ENCODE measurements at places on chromosomes 13 and 19.

DNA sequence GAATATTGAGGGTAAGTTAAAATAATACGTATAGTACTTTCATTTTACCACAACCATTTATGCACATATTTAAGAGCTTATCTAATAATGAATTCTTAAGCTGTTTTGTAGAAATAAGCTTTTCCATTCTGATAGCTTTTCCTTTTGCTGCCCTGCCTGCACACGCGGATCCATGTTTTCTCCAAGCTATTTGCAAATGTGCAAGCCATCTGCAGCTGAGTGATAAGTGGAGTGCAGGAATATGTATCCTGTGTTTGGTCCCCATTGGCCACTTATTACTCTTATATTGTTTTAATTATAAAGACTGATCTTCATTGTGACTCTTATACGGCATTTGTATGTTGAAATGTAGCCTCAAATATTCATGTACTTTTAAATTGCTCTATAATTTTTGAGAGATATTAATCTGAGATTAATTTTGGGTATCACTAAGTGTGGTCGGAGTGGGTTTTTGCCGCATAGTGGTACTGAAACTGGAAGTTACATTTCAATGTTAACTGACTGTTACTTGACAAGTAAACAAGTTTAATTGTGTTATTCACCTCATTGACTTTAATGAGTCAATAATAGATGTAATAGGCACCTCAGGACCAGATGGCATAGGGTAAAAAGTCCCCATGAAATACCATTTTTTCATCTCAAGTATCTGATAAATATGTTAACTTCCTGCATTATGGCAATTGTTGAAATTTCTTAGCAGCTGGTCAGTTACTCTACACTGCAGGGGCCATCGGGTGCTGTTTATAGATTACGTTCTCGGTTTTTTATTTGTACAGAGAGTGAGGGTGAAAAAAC lies 1567.4 kb downstream of the EFNB2 start:
- no peak for DNase-seq

DNA sequence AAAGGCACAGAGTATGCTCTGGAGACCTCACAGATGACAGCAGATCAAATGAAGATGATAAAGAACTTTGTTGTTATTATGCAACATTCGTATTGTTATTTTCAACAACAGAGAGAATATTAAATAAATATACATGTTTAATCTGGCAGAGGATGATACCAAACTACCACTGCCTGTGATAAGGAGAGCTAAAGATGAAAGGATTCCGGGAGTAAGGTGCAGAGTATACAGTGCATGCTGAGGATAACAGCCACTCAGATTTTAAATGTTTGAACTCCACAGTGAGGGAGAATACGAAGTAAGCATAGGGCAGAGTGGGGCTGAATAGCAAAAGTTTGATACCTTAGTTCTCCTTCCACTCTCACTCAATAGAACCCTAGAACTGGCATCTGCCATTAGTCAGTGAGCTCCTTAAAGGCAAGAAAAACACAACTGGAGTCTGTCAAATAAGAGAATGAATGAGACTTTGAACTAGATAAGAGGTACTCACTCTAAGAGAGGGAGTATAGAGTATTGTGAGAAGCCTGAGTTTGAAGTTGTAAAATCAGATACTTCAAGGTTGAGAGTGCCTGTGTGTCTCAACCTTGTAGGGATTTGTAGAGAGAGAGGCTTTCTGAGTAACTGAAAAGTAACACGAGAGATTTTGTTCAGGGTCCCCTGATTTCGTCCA lies 78.5 kb downstream of the STARD13 start:
- DNase-seq = no peak

DNA sequence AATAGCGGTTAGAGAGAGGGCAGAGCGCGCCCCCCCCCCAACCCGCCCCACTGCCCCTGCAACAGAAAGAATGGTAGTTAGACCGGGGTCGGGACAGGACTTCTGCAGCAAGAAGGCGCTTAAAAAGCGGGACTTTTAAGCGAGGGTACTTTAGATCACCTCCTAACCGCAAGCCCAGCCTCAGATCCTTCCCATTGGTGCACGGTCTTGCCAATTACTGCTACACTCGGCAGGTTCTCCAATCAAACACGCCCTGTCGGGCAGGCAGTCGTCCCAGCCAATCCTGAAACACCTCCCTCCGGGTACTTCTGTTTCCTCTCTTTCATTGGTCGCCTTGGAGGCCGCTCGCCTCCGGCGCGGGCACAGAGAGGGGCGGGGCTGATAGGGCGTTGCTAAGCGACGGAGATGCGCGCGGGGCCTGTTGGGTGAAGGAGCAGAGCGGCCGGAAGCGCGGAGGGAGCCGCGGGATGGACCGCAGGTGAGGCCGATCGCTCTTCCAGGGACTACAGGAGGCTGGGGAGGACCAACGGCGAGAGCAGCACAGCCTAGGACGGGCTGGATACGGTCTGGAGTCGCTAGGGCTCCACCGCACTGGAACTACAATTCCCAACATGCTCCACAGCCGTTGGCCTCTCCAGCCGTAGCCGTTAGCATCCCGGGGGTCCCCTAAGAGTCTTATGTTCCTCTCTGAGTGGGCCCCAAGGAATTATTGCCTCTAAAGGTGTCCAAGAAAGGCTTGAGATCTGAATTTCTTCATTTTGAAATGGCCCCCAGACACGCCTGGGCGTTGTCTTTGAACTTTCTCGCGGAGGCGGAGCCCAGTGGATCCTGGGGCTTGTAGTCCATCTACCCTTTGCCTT lies at the start of gene PROSER3:
Gene PROSER3 (plus strand): TSS at position 428 of the 860 bp plus-strand sequence. CDS start 40 bp downstream, at position 468.
- DNase-seq = peak; percentile 98

- no peak for DNase-seq
Observed at GRCh38 chr13:112261924-112262323, 114.2 kb upstream of the SPACA7 start.

- DNase-seq = no peak
Observed at GRCh38 chr19:36420961-36421748, 2.7 kb upstream of the ZFP82 start.

DNA sequence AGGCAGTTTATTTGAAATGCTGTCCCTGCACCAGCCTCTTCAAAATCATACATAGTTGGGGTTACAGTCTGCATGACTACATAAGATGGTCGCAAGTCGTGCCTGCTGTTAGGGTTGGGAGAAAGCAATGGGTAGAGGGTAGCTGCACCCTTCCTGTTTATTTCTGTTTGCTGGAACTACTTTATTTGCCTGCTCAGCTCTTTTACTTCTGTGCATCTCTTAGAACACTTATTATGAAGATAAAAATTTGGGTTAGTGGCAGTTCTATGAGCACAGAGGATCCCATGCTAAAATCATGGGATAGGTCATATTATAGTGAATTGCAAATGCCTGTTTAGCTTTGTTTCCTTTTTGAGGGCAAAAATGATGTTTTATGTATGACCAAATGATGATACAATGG lies 160.1 kb downstream of the MYO16 start:
- no peak for DNase-seq

- DNase-seq = no peak
Observed at GRCh38 chr13:36834299-36834698, 15.3 kb downstream of the RFXAP start.

DNA sequence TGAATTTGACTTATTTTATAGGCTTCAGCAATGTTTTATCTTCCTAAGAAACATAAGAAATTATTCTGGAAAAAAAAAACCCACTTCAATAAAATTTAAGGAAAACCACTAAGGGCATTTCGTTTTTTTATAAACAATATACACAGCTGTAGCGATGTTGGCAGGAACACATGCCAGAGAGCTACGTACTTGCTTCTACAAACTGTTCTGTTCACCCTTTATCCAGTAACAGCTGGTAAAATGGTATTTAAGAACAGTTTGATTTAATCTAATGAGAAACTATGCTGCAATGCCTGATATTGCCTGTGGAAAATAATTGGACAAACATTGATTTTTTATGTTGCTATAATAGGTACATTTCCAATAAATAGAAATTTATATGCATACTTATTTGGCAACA lies 137.2 kb upstream of the DACH1 start:
- no peak for DNase-seq

GRCh38 chr13:108267347-108267746 lies 2.2 kb upstream of the TNFSF13B start:
- DNase-seq = no peak

GRCh38 chr13:48631441-48631840 lies 22.3 kb upstream of the CYSLTR2 start:
- no peak for DNase-seq

DNA sequence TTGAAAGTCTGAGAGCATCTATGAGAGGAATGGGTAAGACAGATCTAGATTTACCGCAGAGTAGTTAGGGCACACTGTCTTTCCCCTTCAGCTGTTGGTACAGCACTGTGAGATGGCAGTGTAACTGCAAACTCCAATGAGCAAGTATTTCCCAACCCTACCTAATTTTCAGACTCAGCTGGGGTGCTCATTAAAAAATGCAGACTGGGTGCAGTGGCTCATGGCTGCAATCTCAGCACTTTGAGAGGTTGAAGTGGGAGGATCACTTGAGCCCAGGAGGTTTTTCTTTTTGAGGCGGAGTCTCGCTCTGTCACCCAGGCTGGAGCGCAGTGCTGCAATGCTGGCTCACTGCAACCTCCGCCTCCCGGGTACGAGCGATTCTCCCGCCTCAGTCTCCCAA lies 12.6 kb downstream of the QPCTL start:
- no peak for DNase-seq

DNA sequence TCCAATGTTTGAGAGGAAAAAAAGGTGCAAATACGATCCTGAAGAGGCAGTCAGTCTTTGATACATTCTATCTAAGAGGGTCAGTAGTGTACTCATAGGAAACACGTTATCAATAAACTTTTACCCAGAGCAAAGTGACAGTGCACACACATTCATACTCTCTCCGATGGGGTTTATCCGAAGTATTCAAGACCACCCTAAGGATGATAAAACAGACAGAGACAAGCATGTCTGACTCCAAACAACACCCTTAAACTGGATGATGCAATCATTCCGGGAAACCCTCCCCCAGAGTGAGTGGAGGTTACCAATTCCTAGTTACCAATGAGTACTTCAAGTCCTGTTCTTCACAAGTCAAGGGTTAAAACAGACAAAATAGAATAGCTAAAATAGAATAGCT lies 79.1 kb downstream of the DNAJC3 start:
- no peak for DNase-seq

- no peak for DNase-seq
Observed at GRCh38 chr19:35112995-35113688, 2.5 kb upstream of the FXYD3 start.

DNA sequence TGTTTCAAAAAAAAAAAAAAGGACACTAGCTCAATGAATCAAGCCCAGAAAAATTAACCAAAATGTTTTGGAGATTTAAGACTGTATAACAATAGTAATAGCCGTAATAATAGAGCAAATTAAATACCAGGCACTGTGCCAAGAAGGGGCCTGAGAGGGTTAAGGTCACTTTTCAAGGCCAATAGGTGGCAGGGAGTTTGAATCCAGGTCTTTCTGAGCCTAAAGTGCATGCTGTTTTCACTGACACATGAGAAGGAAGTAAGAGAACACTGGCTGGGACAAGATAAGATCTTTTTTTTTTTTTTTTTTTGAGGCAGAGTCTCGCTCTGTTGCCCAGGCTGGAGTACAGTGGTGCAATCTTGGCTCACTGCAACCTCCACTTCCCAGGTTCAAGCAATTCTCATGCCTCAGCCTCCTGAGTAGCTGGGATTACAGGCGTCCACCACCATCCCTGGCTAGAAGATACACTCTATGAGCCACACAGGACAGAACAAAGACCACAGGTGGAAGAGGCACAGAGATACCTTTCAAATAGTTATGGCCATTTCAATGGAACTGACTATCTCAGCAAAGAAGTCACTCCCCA lies 7.7 kb downstream of the FFAR2 start:
- no peak for DNase-seq

DNA sequence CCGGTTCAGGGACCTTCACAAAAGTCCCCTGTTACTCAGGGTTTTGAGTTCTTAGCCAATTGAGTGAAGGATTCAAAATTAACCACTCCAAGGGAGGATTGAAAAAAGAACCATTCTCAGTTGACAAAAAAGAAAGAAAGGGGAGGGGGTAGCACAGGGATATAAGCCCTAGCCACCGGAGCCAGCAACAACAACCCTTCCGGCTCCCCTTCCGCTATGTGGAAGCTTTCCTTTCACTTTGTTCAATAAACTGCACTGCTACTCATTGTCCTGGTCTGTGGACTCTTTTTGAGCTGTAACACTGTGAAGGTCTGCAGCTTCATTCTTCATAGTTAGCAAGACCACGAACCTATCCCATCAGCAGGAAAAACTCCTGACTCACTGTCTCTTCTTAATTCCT lies 1488.1 kb upstream of the PRR20A start:
- DNase-seq = no peak

DNA sequence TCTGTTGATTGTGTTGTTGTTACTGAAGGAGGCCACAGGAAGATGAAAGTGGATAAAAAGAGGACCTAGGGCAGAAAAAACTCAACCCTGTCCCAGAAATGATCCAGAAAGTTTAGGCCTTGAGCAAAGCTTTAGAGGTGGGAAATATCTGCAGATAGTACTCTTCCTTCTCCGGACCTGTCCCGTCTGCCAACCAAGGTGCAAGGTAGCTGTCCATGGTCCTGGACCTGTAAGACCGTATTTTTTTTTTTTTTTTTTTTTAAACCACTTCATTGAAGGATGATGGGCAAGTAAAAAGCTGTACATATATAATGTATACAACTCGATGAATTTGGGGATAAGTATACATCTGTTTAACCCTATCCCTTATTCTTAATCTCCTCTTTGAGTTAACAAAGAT lies 225.9 kb downstream of the OLFM4 start:
- DNase-seq = no peak

GRCh38 chr13:31223215-31223614 lies 23.4 kb downstream of the B3GLCT start:
- DNase-seq = no peak

- no peak for DNase-seq
Observed at GRCh38 chr19:17504030-17504429, 7.4 kb upstream of the PGLS start.

DNA sequence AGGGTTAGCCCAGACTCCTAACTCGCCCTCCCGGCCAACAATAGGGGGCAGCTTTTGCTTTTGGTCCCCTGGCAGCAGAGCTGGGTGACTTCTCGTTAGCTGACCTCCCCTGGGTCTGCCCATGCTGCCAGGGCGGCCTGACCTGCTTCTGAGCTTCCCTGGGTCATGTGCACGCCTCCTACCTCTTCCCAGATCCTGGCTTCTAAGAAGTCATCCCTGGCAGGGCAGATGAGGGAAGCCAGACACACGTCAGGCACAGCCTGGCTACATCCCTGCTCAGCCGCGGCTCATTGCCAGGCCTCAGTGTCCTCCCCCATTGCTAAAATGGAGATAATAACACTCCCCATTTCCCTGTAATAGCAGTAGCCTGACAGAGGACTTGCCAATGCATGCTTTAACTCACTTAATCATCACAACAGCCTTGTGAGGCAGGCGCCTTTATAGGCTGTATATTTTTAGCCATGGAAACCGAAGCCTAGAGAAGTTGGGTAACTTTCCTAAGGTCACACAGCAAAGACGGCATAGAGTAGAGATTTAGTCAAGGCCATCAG lies 2.1 kb downstream of the KCNK6 start:
- no peak for DNase-seq

GRCh38 chr13:44116562-44117332 lies 237.0 kb downstream of the LACC1 start:
- DNase-seq = no peak

GRCh38 chr13:75782985-75783384 lies 146.9 kb downstream of the LMO7 start:
- no peak for DNase-seq

All from activated naive CD8-positive, alpha-beta T cell treated with anti-CD3 and anti-CD28 coated beads, Interleukin-2, amount 50 U/mL, for 24 hours (primary cell).